ENCODE measurements at places on chromosomes 16 and 17. TPM values are rescaled to one million over a fixed set of nuclear protein-coding genes. Genes with fewer than 3 reads are reported as not detected.

EME1 gene
- 0.13 TPM for total RNA-seq

PRAC2 gene
- not detected for total RNA-seq

CDRT15 gene
- not detected for total RNA-seq

MFAP4 gene
- not detected for total RNA-seq

CES2 gene
- total RNA-seq, result 434 TPM

- no peak for DNase-seq
Observed at GRCh38 chr17:45265821-45266220, 3.9 kb upstream of the SPATA32 start.

DNA sequence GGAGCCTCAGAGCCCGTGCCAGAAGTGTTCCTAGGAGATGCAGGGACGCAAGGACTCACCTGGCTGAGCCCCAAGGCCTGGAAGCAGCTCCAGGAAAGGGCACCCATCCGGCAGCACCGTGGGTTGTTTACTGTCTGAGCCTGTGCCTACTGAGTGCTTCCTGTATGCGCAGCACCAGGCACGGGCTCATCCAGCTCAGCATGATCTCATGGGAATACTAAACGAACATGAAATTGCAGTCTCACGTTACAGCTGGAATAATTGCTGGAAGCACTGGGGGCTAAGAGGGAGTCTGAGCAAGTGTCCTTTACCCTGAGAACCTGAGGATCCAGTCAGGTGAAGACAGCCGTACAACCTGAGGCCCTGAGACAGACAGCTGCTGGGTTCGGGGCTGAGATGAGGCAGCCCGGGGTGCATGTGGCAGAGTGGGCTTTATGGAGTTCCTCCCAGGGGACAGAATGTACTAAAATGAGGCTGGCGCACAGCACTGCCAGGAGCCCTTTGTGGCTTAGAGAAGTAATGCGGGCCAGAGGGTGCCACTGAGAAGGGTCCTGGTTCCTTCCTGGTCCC lies 5.4 kb downstream of the CTRL start:
- peak; percentile 75 for DNase-seq

GRCh38 chr17:19656851-19657581 lies 8.5 kb downstream of the ALDH3A2 start:
- no peak for DNase-seq

DNA sequence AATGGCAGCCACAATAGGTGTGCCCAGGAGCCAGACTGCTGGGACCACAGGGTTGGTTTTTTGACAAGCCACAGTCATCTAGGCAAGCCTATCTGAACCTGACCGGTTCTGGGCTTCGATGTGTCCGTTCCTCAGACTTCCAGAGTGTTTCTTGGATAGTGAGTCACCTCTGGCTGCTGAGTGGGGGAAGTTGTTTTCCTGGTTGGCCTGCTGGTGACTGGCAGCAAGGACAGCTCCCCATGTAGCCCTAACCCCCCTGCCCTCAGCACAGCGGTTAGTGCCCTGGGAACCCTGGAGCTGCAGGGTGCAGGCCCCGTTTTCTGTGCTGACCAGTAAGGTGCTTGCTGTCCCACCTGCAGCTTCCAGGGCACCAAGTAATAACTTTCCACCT lies 65.5 kb downstream of the PLD6 start:
- DNase-seq, result peak; percentile 70

GRCh38 chr17:33811004-33811760 lies 443.9 kb upstream of the CCL2 start:
- DNase-seq, result no peak

All from bronchial epithelial cell (primary cell).